ENCODE measurements at places on chromosomes 1 and 21.

DNA sequence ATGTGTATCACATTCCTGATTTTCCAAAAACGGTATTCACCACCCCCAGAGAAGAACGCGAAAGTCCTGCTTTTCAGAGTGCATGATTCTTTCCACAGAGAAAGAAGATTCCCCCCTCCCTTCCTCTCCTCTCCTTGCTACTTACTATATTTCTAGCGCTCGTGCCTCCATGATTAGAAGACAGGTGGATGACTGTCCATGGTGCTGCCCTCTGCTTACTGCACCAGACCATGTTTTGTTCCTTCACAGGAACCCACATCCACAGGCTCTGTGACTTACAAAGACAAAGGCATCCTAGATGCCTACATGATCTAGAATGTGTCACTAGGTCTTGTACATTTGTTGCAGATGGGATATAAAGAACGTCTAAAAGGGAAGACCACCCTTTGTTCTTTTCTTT, 49.1 kb upstream of the ZNF648 start:
- DNase-seq = no peak

DNA sequence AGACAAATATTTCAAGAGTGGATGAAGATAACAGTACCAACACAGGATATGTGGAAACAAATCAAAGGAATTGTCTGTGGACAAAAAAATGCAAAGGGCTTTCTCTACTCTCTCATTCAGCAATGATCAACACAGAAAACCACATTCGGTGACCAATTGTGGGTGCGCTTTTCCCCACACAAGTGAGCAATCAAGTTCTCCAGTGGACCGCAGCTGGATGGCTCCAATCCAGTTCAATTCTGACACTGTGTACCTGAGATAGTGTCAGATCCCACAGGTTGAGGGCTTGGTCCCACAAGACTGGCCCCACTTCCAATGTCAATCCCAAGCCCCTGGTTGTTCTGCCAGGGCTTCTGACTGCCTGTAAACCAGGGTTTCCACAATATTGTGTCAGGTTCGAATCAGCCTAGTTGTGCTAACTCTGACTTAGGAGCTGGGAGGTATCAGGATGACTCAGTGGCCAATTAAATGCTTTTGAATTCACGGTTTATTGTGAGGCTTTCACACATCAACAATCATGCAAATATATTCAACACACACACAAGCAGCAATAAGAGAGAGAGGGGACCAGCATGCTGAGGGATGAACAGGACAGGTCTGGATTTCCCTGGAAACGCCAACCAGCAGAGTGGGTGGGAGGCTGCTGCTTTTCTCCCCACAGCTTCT, 87.0 kb upstream of the BTG3 start:
- no peak for DNase-seq

DNA sequence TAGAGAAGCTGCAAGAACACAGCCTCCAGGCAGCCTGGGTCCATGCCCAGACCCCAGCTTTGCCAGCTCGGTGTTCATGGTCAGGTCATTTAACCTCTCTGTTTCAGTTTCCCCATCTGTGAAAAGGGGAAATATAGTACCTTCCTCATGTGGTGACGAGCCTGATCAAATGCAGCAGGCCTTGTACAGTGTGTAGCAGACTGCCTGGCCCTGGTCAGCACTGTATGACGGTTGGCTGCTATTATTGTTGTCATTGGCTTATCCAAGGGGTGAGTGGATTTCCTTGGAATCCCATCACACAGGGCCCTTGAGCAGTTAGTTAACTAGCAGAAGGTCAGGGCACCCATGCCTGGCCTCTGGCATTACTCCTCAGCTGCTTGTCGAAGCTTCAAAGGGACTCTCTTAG, 6.6 kb upstream of the TMEM51 start:
- no peak for DNase-seq

- DNase-seq = no peak
Measured at GRCh38 chr1:51222136-51222787, 13.8 kb upstream of the RNF11 start.

DNA sequence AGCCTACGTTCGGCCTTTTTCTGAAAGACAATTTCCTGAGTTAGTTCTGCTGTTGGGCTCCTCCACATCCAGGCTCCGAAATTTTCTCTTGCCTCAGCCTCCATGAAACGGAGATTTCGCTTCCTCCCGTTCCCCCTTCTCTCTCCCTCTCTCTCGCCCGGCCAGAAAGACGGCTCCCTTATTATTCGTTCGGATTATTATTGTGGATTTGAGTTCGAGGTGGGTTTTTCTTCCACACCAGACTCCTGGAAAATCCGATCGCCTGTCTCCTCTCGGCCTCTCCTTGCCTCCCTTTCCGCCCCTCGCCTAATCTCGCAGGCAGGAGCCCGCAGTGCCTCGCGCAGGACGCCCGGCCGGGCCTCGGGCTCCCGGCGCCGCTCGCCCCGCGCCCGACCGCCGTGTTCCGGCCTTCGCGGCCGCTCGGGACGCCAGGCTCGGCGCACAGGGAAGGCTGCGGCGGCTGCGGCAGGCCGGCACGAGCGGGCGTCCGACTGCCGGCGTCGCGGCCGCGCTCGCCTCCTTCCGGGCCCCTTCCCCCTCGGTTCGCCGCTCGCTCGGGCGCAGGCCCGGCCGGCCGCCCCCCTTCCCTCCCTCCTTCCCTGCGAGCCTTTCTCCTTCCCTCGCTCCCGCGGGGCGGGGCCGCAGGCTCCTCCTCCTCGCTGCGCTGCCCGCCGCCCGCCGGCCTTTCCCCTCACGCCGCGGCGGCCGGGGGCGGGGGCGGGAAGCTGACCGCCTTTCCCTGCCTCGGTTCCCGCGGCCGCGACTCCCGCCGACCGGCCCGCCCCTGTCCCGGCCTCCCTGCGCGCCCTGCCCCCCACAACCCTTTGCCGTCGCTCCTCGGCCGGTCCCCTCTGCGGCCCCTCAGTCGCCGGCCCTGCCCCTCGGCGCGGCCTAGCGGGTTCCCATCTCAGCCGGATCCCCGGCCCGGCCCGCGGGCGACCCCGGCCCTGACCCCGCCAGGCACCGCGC, at the start of gene ARHGEF11:
Gene ARHGEF11, minus strand, starts transcription at position 493 of the 969 bp plus-strand sequence. CDS start 1,412 bp downstream, outside the sequence.
- peak; percentile 84 for DNase-seq

DNA sequence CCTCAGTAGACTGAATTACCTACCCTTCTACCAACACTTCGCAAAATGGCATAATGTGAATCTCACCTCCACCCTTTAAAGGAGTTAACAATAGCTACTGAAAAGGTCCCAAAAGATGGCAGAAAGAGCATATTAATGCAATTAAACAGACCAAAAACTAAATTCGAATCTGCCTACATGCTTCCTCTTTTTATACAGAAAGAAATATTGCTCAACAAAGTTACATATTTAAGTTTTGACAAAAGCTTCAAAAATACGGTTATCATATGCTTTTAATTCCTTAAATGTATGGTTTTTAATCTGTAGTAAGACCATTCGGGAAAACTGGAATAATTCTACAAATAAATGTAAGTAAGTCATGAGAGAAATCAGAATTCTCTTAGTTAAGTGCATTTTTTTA, 2.2 kb downstream of the APP start:
- DNase-seq = no peak
